ENCODE measurements at places on chromosomes 7 and 10.

DNA sequence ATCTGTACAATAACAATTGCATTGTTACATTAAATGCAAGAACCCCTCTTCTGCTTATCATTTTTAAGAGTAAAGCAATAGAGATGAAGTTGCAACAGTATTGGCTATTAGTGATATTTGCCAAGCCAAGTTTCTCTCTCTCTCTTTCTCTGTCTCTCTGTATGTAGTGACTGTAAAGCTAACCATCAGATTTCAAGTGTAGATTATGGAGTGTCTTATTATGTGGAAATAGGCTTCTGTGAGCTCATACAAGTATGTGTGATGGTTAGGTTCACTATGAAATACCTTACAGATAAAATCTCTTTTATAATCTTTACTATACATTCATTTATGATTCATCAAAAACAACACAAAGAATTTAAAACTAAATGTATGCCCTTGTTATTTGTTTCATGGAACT lies 28.6 kb upstream of the NRP1 start:
- DNase-seq = no peak

DNA sequence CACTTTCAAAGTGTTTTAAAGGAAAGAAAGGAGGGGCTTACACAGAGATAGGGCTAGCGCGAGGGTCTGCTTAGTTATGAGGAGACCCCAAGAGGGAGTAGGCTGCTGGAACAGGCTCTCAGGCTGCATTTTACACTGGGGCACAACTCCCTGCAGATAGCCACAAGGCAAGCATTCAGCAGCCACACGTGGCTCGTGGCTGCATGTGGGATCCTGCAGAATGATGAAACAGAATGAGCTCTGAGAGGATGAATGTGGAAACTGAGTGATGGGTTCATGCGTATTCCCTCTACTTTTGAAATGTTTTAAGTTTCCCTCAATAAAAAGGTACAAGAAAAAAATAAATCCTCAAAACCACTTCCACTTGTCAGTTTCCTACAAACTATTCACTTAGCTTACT lies 37.0 kb downstream of the PIP4K2A start:
- DNase-seq = no peak

- no peak for DNase-seq
These were observed 254.4 kb downstream of the ANKRD7 start for GRCh38 chr7:118478931-118479330.

DNA sequence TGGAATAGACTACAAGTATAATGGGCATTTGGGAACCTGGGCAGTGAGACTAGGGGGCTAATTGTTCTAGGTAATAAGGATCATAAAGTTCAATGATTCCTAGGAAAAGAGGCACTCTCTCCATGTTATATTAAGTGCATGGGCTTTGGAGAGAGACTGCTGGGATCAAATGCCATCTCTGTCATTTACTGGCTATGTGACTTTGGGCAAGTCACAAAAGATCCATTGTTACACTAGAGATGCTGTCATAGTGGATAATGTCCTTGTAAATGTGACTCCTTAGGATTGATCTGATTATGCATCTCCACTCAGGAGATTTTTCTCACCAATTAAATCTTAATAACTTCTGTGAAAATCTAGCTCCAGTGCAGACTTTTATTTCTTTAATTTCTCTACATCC lies 156.3 kb upstream of the CACNA2D1 start:
- no peak for DNase-seq

- no peak for DNase-seq
These were observed 71.4 kb downstream of the WDR37 start for GRCh38 chr10:1127629-1128028.

Data from activated T-cell treated with anti-CD3 and anti-CD28 coated beads for 48 hours (primary cell).